ENCODE measurements at places on chromosomes 11 and 22. TPM values are rescaled to one million over a fixed set of nuclear protein-coding genes. Genes with fewer than 3 reads are reported as not detected.

GRCh38 chr11:82842019-82842418, 58.2 kb downstream of the PRCP start:
- peak; percentile 16 for DNase-seq

DNA sequence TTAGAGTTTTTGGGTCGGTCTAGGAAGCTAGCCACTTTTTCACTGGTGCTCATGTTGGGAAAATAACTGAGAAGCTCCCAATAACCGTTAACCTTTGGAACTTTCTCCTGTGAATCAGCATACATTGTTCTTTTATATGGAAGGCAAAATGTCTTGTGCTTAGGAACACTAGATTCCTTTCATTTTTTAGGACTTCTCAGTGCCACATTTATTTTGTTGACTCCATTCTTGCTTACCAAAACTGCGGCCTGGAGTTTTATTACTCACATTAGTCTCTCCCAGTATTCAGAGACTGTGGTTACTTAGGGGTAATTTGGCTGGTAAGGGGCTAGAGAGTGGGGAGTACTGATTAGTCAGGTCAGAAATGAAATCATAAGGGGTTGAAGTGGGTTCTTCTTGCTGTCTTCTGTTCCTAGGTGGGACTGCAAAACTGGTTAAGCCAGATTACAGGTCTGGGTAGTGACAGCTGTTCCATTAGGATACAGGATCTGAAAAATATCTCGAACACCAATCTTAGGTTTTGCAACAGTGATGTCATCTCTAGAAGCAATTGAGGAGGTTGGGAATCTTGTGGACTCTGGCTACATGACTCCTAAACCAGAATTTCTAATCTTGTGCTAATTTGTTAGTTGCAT, 631.4 kb upstream of the LUZP2 start:
- no peak for DNase-seq

NRXN2 gene
- 204 TPM for total RNA-seq

GRCh38 chr11:117959438-117960149, 26.6 kb upstream of the IL10RA start:
- no peak for DNase-seq

- no peak for DNase-seq
Observed at GRCh38 chr11:87266751-87267150, 229.0 kb downstream of the TMEM135 start.

IL17REL gene
- under 0.01 TPM for total RNA-seq

- DNase-seq: no peak
Observed at GRCh38 chr22:36425977-36426523, 38.3 kb upstream of the MYH9 start.

SC5D gene
- total RNA-seq: 170 TPM

TSPAN4 gene
- total RNA-seq: 14.3 TPM

- DNase-seq: no peak
Observed at GRCh38 chr11:31814176-31814868, 3.2 kb upstream of the PAX6 start.

MRGPRX3 gene
- not detected for total RNA-seq
